ENCODE measurements at places on chromosomes 12 and 14.

- no peak for DNase-seq
Observed at GRCh38 chr12:88507270-88507669, 73.0 kb downstream of the KITLG start.

DNA sequence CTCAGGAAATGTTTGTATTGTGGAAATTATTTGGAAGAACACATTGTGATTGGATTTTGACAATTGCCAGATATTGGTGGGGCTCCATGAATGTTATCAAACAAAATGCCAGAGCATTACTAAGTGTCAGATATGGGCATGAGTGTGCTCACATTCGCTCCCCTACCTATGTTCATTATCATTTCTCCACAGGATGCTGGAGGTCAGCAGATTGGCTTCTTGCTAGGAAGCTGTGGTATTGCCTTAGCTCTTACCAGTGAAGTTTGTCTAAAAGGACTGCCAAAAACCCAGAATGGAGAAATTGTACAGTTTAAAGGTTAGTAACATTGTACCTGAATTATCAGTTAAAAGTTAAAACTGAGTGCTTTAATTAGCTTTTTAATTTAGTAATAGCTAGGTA is 78.3 kb upstream of the ATF1 start:
- DNase-seq: no peak

GRCh38 chr12:109944561-109945359 is 44.7 kb downstream of the TCHP start:
- DNase-seq: no peak

DNA sequence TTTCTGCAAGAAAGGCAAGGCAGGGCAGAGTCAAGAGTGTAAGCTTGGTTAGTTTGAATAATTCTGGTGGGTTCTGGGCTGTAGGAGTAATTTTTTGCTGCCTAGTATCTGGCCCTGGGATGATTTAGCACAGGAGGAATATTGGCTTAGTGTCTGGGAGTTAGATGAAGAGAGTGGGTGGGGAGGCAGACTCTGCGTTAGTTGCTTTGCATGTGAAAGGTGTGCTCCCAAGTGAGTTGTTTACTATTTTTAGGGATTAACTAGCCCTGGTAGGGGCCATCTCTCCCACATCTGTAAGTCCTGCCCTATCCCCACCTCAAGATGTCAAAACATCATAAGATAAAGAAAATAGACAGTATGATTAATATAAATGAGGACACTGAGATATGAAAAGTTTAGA is 249.7 kb downstream of the LRIG3 start:
- DNase-seq: no peak

DNA sequence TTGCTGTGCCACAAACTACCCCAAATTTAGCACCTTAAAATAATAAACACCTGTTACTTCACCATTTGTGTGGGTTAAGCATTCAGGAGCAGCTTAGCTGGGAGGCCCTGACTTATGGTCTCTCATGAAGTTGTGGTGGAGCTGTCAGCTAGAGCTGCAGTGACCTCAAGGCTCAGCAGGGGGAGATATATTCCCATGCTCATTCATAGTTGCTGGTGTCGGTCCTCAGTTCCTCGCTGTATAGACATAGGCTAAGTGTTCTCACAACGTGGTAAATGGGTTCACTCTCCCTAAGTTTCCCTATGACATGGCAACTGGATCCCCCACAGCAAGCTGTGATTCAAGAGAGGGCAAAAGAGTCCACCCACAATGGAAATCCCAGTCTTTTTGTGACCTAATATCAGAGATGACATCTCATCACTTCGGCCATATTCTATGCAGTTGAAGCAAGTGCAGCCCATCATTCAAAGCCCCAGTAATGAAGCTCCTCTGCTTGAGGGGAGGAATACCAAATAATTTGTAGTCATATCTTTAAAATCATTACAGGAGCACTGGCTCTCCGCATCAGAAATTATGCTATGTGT is 41.1 kb downstream of the PRB3 start:
- peak; percentile 29 for DNase-seq

All from T-cell (primary cell).